ENCODE measurements at places on chromosomes 7 and 10.
A peak's percentile ranks its signal among the peaks of the same experiment; 100 is the strongest.

- DNase-seq, result no peak
These were observed 579.0 kb downstream of the PHTF2 start for GRCh38 chr7:78377532-78377931.

GRCh38 chr7:67512481-67512880 lies 515.8 kb downstream of the TYW1 start:
- DNase-seq, result no peak

DNA sequence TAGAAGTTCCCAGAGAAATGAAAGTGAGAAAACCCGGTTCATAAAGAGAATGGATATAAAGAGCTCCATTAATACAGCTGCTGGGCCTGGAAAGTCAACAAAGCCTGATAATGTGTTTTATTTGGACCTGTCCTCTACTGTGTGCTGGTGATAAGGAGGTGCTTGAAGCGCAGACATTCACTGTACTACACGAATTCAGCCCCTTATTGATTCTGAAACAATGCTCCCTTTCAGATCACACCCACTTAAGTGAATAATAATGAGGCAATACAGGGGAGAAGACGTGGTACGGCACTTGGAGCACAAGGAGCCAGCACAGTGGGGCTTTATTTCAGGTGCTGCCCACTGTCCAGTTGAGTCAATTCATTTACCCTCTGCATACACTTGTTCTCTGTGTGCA lies 260.8 kb downstream of the FGFR2 start:
- DNase-seq, result no peak

GRCh38 chr7:20146451-20146850 lies 70.7 kb downstream of the MACC1 start:
- no peak for DNase-seq

GRCh38 chr10:81514811-81515210 lies 360.2 kb upstream of the NRG3 start:
- no peak for DNase-seq

- peak; percentile 55 for DNase-seq
These were observed 184.7 kb upstream of the KCTD7 start for GRCh38 chr7:66443946-66444345.

GRCh38 chr10:78491812-78492211 lies 458.1 kb downstream of the RPS24 start:
- peak; percentile 59 for DNase-seq

DNA sequence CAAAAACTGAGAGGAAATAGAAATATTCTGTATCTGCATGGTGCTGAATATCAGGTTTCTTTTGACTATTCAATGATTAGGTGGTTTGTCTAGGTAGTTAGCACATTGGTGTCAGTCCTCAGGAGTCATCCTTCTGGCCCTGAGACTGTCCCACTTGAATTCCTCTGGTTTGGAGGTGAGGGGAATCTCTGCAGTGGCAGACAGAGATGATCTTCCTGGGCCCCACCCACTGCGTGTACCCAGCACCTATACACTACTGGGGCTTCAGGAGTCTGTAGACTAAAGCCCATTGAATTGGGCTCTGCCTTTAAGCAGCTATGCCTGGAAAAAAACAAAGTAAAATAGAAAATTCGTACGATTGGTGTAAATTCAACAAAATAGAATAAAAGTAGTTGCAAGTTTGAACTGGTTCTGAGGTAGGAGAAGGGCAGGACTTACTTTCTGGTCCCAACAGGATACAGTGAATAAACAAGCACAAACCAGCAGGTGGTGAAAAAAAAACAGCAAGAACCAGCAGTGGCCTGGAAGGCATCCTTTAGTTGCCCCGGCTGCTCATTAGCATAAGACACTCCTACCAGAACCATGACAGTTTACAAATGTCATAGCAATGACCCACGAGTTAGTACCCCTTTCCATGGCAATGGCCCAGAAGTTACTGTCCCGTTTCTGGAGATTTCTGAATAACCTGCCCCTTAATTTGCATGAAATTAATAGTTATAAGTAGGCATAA lies 1.7 kb downstream of the LIPM start:
- DNase-seq, result no peak

GRCh38 chr10:15255961-15256360 lies 87.5 kb upstream of the NMT2 start:
- no peak for DNase-seq

DNA sequence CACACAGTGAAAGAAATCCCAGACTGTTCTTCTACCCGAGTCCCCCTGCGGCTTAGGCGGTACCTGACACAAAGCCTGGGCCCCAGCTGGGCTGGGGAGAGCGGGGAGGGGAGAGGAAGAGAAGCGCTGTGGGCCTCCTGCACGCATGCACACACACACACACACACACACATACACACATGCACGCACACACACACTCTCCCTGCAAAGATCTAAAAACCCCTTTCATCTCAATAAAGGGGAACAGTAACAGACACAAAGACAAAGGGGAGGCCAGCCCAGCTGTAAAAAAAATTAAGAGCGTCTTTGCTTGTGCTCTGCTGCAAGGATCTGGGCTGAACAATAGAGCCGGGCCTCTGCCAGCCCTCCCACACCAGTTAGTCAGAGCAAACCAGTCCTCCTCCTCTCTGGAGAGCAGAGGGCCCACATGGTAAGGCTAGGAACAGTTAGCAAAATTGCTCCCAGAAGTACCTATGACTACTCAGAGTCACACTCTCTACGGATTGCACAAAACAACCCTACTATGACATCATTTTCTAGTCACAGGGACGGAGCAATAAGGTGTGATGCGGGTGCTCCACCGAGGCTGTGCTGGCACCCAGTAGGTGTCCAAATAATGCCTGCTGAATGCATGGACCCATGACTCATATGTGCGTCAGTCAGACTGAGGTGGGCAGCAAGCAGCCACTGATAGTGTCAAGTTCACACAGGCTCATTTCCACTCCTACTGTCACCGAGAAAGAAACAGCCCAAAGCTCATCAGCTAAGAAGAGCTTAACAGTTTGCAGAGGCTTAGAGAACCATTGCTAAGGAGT lies 9.2 kb downstream of the ITPRIP start:
- peak; percentile 67 for DNase-seq

DNA sequence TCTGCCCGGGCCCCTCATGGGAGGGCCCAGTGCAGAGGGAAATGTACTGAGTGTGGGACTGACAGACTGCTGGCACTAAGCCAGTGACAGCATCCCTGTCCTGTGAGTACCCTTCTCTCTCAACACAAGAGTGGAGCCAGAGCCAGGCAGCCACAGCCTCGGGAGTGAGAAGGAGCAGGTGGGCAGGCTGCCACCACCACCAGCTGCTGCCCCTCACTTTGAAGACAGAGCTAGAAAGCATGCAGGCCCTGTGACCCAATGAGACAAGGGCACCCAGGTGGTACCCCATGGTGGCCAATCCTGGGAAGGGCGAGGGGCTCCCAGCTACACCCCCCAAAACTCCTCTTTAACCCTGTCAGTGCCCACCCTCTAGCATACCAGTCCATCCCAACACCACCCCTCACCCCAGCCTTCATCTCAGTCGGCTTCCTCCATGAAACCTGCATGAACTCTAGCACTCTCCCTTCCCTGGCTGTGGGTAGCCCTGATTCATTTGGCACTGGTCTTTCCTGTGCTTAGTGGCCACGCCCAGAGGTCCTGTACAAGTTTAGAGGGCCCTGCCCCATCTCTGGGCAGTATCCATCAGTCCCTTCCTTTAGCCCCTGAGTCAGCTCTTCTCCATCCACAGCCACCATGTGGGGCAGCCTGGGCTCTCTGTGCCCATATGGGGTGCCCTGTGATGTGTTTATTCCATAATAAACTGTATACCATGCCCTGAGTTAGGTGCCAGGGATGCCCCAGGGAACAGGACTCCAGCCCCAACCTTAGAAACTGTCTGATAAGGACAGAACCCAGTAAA lies 207.0 kb upstream of the ZMIZ1 start:
- DNase-seq, result no peak

- no peak for DNase-seq
These were observed 253.6 kb downstream of the WDR37 start for GRCh38 chr10:1309617-1310270.

DNA sequence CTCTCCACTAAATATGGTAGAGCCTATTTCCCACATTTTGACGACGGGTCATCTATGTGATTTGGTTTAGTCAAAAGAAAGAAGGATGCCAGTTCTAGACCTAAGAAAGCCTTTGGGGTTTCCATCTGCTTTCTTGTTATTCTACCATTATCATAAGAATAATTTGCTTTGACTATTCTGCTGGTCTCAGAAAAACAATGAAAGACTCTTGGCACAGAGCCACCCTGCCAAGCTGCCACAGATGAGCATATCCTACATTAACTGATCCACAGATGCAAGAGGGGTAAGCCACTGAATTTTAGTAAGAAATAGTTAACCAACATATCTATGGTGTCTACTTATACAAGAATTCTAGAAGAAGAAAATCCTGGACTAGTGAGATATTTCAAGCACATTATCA lies 158.6 kb upstream of the MAGI2 start:
- DNase-seq, result no peak

GRCh38 chr10:95675403-95676116 lies 18.2 kb downstream of the TCTN3 start:
- DNase-seq, result no peak

- peak; percentile 23 for DNase-seq
These were observed 1.1 kb downstream of the ASL start for GRCh38 chr7:66076462-66077329.

- no peak for DNase-seq
These were observed 18.8 kb upstream of the AOAH start for GRCh38 chr7:36742911-36743775.

Measured in KBM-7 (cell line).